Stimulated activated CD8-positive, alpha-beta memory T cell treated with anti-CD3 and anti-CD28 coated beads, Interleukin-4, amount 100 ng/mL, for 4 hours (primary cell): ENCODE measurements at places on chromosomes 5 and 9.

GRCh38 chr5:42089705-42090104 is 164.6 kb downstream of the FBXO4 start:
- no peak for DNase-seq

DNA sequence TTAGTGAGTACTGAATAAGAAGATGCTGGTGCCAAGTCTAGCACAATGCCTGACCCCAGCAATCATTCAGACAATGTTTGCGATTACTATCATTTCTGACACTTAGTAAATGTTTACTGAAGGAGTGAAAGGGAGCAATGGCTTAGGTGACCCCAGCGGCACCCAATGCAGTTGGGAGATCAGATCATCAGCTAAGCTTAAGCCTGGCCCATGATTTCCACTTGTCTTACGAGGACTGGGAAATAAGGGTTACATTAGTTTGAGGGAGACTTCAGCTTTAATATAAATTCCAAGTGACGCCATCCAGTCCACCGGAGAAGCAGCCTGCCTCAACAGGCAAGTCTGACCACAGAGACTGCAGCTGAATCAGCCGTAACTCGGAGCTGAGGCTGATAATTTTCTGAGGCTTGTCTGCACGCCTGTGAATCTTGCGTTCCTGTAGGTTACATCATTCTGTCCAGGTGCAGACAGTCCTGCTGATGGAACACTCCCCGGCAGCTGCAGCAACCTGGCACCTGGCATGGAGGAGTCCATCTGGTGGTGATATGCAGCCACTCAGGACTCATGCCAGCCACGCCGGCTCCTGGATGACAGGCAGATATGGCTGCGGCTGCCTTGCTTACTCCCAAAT is 34.9 kb upstream of the FGF1 start:
- DNase-seq = no peak

DNA sequence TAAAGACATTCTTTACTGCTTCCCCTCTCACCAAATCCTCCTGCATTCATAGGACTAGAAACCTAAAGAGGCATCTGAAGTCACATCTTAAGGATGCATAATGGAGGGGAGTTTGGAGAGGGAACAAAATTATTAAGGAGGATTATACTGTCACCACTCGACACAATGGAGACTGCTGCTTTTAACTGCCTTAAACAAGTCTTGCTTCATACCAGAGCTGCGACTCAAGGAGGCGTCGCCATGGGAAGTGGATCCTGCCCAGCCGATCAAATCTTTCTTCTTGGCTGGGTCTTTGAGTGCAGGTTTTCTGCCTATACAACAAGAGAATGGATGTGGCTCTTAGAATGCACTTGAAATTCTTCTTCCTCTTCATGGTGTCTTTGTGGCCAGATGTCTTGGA is 66.7 kb upstream of the FOXE1 start:
- DNase-seq = no peak

DNA sequence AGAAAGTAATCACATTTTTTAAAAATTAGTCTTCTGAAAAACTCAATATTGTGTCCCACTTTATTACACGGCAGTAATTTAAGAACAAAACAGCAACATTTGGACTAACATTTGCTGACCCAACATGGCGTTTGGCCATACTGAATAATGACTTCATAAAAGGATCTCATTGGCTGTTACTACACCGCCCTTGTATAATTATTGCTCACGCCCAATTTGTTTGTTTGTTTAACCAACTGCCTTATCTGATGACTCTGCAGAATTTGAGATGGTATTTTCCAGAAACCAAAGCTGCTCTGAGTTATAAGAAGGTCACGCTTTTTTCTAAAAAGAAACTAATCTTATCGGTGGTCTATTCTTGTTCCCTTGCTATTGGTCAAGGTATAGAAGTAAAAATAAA is 200.2 kb upstream of the TARS1 start:
- no peak for DNase-seq

GRCh38 chr9:99274495-99274894 is 52.4 kb downstream of the SEC61B start:
- no peak for DNase-seq
